Esophagus squamous epithelium (tissue), 5 donors: ENCODE measurements at places on chromosomes 4 and X.

DNA sequence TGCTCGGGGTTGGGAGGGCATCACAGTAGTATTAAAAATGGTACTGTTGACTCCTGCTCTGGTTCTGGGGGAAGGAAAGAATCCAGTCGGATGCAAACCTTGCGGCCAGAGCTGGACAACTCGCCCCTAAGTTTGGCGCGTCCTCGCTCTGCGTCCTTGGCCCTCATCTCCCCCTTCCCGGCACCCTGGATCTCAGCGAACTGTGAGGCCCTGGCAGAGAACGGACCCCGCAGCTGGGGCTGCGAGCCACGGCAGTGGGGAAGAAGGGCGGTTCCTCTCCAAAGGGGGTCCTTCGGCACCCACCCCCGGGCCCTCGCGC is 14.0 kb downstream of the ARHGEF6 start:
- no peak for DNase-seq

- no peak for DNase-seq
These were observed 354.5 kb upstream of the BOD1L1 start for GRCh38 chr4:13982010-13982409.

DNA sequence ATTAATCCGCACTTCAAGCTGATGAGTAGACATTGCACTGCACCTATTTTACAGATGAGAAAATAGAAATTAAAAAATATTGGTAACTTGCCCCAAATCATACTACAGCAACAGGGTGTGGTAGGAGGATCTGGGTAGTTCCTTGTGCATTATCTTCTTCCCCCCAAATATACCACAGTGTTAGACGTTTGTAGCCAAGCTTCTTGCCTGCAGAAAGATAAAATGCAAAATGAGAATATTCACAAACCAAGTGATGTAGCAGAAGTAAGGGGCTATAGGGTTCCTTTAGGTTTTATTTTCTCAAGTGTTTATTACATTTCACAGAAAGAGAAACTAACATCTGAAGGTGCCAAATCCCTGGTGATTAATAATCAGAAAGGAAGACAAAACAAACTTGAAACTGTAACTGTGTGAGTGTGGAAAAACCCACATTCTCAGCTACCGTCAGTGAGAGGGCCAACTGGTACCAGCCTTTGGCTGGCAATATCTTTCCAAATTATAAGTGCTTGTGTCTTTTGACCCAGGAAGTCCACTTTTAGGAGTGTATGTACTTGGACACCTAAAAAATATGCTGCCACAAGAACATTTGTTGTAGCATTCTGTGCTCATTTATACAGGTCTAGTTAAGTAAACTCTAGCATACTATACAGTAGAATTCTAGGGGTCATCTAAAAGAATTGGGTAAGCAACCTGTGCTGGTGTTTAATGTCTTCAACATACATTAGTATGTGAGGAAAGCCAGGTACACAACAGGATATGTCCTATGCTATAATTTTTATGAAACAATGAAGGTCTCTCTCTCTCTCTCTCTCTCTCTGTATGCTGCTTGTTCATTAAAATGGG is 6.7 kb upstream of the CD38 start:
- no peak for DNase-seq

DNA sequence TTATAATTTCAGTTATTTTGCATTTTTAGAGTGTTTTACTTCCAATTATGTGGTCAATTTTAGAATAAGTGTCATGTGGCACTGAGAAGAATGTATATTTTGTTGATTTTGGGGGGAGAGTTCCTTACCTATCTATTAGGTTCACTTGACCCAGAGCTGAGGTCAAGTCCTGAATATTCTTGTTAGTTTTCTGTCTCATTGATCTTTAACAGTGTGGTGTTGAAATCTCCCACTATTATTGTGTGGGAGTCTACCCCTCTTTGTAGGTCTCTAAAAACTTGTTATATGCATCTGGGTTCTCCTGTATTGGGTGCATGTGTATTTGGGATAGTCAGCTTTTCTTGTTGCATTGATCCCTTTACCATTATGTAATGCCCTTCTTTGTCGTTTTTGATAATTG is 127.0 kb upstream of the ZDHHC15 start:
- no peak for DNase-seq

DNA sequence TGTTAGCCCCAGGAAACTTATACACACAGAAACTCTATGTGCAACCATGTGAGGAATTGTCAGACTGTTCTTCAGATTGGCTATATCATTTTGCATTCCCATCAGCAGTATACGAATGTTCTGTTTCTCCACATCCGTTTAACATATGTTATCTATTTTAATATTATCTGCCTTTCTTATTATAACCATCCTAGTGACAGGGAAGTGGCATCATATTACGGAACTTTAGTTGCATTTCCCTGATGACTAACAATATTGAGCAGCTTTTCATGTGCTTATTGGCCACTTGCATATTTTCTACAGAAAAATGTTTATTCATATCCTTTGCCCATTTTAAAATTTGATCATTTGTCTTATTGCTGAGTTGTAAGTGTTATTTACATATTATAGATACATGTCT is 36.5 kb upstream of the IL15 start:
- DNase-seq = no peak
